ENCODE measurements at places on chromosomes 1 and 21.

DNA sequence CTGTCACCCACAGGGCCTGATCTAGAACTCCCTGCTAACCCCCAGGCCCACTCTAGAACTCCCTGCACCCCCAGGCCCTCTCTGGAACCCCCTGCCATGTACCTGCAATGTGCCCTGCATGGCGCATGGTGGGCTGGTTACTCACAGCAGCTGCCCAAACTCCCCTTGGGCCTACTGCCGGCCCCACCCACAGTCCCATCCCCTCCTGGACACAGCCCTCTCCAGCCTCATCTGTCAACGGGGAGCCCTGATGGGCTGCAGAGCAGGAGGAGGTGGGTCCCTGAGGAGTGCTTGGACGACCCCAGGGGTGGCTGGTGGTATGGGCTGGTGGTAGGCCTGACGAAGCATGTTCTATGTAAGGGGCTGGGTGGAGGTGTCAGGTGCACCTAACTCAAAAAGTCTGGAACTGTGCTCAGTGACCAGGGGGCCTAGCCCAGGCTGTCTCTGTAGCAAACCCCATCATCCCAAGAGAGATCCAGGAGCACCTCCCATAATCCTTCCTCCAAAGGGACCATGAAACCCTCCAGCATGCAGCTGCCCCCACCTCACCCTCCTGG is 19.0 kb upstream of the PRSS38 start:
- DNase-seq: no peak

GRCh38 chr1:94022471-94023189 is 98.3 kb downstream of the ABCA4 start:
- DNase-seq: peak; percentile 94

DNA sequence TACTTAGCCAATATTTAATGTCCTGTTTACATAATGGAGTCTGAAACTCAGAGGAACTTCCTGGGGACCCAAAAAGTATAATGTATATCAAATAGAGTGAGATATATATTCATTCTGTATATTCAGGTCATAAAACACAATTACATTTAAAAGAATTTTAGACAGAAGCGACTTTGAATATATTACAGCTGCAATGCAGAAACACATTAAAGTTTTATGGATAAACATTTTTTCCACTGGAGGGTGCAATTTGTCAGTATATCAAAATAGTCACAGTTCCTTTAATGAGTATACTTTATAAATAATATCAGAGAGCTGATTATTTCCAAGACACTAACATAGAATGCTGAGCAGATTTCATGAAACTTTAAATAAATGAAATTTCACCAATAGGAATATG is 43.9 kb upstream of the CRB1 start:
- peak; percentile 16 for DNase-seq

DNA sequence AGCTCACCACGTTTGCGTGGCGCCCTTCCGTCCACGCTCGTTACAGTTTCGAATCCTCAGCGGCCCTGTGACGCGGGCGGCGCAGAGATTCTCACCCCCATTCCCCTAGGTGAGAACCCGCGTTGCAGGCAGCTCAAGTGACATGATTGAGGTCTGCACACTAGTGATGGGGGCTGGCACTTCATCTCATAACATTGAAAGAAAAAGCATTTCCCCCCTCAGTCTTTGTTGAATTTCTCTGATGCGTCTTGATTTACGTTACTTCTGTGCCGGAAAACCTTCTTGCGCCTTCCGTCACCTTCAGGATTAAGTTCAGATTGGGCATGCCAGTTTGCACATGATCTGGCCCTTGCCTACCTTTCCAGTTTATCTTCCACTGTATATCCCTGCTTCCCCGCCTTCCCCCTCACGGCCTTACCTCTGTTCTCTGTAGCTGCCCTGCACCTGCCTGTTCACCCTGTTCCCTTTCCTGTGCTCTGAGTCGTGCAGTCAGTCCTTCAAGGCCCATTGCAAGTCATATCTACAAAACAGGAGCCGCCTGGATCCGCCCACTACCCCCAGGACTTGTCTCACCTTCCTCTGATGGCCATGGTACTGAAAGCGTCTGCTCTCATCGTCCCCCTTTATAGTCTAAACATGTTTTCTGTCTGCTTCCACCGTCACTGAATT is 1.1 kb downstream of the CTPS1 start:
- no peak for DNase-seq

GRCh38 chr1:203204756-203205155 is 18.3 kb upstream of the CHI3L1 start:
- DNase-seq: no peak

- no peak for DNase-seq
Observed at GRCh38 chr1:17816511-17816910, 61.4 kb downstream of the ACTL8 start.

GRCh38 chr1:29385966-29386365 is 149.6 kb downstream of the PTPRU start:
- no peak for DNase-seq

DNA sequence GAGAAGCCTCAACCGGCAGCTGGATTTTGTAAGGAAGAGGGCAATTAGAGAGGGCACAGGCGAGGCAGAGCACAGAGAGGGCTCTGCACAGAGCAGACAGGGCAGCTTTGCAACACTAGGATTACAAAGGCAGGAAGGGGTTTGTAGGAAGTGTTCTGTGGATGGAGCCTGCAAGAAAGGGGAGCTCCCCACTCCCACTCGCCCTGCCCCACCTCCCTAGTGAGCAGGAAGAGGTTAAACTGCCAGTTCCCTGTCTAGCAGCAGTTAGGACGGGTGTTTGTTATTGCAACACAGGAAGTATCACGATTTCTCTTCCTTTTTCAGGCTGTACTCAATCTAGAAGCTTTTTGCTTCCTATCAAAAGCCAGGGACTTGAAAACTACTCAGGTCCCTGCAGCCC is 63.3 kb upstream of the LRRC8D start:
- no peak for DNase-seq

DNA sequence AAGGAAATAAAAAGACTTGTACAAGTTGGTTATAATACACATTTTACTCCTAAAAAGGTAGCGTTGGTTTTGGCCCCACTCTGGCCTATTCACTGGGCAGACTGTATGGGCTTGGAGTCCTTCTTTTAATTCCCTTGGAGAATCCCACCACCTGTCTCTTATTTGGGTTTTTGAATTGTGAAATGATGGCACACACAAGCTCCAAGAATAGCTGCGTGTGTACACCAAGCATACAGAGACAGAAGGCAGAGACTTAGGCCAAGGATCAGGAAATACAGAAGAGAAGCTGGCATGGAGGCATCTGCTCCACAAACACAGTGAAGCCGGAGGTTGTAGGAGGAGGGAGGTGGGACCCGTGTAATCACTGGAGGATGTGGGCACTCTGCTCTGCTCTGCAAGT is 29.1 kb downstream of the DDR2 start:
- no peak for DNase-seq

GRCh38 chr21:28480470-28480869 is 512.2 kb downstream of the LTN1 start:
- peak; percentile 33 for DNase-seq

DNA sequence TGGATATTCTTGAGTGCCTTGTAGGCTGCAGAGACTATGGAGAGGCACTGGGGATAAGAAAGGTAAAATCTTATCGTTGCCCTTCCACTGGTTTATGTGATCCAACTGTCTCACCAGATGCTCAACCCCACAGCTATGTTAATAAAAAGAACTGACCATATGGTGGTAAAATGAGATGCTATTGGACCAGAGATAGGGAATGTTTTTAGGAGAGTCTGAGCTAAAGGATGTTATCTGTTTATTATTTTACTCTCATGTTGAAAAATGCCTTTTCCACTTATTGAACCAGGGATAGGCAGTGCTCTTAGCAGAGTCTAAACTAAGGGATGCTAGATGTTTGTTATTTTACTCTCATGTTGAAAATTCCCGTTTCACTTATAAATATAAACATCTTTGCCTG is 172.8 kb upstream of the GREM2 start:
- DNase-seq: no peak

- peak; percentile 61 for DNase-seq
Observed at GRCh38 chr1:19704247-19705113, 39.8 kb downstream of the HTR6 start.

- no peak for DNase-seq
Observed at GRCh38 chr1:117757668-117758067, 151.8 kb downstream of the TENT5C start.

DNA sequence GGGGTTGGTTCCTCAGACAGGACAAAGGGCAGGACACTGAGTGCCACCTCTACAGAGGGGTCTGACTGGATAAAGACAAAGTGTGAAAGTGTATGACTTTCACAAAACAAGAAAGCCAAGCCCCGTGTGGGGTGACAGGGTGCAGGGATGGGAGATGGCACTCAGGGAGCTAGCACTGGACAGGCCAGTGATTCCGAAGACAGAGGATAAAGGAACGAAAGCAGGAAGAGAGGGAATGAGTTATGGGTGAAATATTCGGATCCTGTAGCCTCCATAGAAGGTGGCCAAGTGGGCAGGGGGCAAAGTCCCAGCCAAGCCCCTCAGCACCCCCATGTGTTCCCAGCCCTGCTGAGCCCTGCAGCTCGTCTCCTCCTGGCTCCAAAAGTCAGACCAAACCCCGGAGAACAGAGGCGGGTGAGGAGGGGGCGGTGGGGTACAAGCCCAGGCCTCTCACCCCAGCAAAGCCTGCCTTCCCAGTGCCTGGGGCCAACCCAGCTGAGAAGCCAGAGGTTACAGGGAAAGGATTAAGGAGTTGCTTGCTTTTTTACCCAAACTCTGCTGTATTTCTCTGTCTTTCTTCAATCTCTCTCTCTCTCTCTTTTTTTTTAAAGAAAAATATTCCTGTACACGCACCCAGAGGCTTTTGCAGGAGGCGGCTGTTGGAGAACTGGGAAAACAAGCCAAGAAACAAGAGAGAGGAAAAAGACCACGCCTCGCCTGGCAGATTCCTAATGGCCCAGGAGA is 14.0 kb upstream of the WASF2 start:
- DNase-seq: peak; percentile 76

DNA sequence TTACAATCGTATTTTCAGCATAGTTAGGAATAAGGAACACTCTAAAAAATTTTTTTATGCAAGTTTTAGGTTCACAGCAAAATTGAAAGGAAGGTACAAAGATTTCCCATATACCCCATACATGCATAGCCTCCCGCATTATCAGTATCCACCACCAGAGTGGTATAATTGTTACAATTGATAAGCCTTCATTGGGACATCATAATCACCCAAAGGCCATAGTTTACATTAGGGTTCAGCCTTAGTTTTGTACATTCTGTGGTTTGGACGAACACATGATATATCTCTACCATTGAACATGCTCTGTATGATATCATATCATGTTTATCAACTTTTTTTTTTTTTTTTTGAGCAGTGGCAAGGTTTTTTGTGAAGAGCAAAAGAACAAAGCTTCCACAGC is 180.0 kb downstream of the SDCCAG8 start:
- no peak for DNase-seq

- DNase-seq: peak; percentile 40
Observed at GRCh38 chr1:32813941-32814739, 3.0 kb downstream of the YARS1 start.

- DNase-seq: no peak
Observed at GRCh38 chr1:242043165-242043564, 44.3 kb upstream of the MAP1LC3C start.

DNA sequence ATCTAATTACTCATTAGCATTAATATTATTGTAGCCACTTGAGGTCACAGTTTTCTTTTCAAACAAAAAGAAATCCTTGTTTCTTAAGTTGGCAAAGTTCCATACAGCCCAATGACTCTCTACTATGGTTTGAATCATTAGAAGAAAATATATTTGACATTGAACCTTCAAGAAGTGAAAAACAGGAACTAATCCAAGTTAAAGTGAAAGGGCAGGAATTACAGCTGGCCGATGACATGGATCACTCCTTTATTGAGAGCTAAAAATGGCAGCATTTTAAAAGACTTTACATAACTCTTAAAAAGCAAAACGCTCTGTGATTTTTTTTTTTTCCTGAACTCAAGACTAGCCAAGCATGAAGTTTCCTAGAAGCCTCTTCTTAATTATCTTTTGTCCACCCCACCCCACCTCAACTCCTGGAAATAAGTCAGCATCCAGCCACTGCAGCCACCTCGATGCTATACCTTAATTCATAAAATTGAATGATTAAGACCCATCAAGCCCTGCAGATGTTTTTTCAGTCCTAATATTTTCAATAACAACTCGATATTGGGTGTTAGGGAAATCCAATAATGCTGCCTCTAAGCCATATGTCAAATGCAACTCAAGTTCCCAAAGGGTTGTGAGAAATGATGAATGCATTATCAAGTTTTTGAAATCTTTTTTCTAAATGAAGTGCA is 323.1 kb downstream of the HHIPL2 start:
- peak; percentile 5 for DNase-seq

DNA sequence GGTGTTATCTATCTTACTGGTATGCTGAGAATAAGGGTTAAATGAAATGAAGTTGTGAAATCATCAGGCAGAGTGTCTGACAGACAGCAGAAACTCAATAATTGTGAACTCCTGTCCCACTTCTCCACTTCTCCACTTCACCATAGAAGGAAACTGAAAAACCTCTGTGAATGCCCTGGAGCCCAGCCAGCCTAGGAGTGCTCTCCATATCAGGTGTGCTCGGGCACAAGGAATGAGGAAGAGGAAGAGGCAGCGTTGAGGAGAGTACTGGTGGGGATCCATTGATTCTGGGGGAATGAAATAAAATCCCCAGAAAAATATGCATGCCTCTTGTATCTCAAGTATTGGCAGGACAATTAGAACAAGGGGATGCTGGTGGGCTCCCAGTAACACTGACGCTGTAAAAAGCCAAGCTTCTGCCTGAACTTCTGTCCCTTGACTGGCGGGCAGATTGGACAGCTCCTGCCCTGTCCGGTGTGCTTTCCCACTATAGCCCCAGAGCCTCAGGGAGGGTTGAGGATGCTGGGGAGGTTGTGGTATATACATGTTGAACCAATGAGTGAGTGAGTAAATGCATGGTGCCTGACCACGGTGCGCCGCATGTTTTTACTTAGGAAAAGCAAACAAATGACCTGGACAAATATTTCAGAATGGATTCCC is 47.7 kb downstream of the NMNAT2 start:
- no peak for DNase-seq

- DNase-seq: no peak
Observed at GRCh38 chr1:42482635-42483153, 19.6 kb downstream of the CCDC30 start.

GRCh38 chr1:226107471-226108460 is 45.2 kb downstream of the H3-3A start:
- no peak for DNase-seq

DNA sequence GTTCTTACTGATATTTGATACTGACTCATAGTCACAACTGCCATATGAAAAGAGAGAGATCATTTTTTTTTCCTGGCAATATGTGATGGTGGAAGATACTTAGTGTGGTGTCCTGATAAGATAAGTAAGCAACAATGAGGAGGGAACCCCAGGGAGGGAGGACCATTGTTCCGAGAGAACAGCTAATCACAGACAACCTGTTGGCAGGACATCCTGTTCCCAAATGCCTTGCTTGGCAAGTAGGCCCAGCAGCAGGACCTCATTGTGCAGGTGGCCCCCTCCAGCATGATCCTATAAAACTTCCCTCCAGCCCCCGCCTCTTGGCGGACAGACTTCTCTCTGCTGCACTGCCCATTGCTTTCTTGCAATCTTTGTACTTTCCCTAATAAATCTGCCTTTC is 329.4 kb upstream of the CHRM3 start:
- DNase-seq: no peak

DNA sequence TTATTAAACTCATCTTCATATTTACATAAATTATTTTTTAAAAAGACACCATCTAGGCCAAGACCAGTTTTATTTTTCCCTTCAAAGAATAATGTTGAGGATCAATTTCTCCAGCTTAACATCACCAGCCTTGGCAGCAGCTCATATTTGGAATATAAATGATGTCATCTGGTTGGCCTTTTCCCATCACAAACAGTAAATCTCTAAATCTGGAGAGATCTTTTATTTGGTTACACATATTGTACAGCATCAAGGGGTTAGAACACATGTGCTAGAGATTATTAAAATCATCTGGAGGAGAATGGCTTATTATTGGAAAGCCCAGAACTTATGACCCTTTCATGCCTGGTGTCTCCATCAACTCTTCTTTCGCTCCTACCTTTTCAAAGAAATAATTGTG is 508.8 kb downstream of the PLPP3 start:
- DNase-seq: peak; percentile 81

Measured in fibroblast of skin of back (primary cell).